Activated CD4-positive, alpha-beta memory T cell treated with anti-CD3 and anti-CD28 coated beads for 36 hours (primary cell): ENCODE measurements at places on chromosomes 2 and 18.

- no peak for DNase-seq
Observed at GRCh38 chr2:229712136-229712535, 2.2 kb downstream of the DNER start.

DNA sequence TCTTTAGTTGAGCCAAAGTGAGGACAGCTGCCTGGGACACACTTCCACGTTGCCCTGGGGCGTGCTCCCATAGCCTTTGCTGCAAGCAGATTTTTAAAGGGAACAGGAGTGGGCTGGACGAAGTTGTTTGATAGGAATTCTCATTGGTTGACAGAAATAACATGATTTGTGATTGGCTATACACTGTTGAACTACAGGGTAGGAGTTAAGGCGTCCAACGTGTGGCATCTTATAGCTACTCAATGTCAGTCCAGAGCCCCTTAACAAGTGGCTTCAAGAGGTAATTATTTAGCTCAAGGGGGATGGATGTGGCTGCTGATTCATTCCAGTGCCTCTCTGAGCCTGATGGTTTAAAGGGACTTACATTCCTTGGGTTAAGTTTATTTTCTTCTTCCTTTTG, 65.5 kb downstream of the ACAA2 start:
- no peak for DNase-seq

- no peak for DNase-seq
Observed at GRCh38 chr2:8510519-8510918, 171.3 kb upstream of the ID2 start.

GRCh38 chr2:234468503-234468902, 28.4 kb downstream of the ARL4C start:
- no peak for DNase-seq

- DNase-seq = peak; percentile 46
Observed at GRCh38 chr2:26786207-26787028, 562 bp downstream of the CENPA start.

DNA sequence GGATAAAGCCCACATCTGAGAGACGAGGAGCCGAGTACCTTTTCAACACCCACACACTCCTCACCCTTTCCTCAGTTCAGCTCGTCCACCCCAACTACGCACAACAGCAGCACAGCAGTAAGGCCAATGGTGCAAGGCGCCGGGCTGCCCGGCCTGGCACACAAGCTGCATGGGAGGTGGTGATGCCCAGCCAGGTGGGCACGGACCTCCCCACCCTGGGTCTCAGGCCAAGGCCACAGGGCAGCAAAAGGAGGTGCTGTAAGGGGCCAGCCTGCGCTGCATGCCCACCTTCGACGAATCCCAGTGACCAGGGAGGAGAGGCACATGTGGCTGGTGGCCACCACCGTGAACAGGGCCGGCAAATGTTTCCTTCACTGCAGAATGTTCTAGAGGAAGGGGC, 36.5 kb upstream of the MLPH start:
- no peak for DNase-seq

GRCh38 chr2:113209646-113210171, 35.9 kb downstream of the PSD4 start:
- no peak for DNase-seq

- DNase-seq = no peak
Observed at GRCh38 chr2:136225950-136226835, 108.2 kb upstream of the CXCR4 start.

GRCh38 chr2:236773206-236773605, 203.6 kb downstream of the ACKR3 start:
- DNase-seq = no peak

DNA sequence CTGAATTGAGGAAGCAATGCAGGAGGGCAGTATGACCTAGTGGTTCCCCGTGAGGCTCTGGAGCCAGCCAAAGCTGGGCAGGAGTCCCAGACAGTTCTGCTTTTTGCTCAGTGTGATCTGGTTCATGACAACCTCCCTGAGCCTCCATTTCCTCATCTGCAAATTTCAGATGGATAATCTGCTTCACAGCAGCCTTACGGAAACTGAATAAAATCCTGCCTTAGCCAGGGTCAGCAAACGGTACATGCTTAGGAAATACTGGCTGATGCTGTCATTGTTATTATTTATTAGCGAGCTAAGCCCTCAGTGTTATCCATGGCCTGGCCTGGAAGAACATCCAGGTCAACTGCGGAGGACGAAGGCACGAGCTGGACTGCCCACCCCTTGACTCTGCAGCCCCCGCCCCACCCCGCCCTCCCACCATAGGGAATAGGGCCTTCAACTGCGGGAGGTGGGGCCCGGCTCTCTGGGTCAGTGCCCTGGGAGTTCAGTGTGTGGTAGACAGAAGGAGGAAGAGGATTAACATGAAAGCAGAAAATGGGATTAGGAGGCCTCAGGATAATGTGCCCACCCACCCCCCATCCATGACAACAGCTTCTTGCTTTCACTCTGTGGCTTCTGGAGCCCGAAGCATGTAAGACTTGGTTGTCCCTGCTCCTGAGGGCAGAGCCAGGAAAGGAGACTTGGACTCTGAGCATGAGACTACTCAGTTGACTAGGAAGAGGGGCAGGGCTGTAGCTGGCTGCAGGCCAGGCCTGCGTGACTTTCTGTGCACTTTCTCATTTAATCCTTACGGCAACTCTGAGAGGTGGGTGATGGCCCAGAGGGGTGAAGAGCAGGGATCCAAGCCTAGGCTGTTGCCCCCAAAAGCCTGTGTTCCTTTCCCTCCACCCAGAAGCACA, 13.1 kb downstream of the PKDCC start:
- DNase-seq = no peak

DNA sequence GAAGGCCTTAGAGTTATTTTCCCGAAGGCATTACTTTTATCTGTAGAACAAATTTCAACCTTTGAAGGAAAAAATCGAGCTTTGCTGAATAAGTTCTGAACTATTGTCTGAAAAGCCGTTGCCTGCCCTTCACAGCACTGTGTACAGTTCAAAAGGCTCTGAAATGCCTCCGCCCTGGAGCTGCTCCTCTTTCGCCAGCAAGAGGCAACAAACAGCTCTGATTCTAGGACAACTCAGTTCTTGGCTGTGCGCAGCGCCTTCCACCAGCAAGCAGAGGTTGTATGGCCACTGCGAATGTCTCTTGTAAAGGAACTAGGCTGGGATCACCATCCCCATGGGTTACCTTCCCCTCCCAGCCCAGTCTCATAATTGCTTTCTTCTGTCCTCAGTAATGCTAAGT, 308.5 kb downstream of the GBX2 start:
- no peak for DNase-seq

DNA sequence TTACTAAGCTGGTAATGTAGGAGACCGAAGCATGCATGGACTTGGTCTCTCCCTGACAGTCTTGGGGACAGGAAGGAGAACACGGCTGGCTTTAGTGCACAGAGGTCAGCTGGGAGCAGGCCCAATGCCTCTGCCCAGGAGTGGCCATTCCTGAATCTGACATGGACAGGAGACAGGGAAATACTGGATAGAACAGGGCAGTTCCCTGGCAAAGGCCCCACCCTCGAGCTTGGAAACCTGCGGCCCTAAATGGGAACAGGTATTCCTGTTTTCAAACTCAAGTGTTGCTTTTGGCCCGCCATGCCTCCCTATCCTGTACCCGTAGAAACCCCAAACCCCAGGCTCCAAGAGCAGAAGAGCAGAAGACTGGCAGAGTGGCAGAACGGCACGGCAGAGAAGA, 107.4 kb downstream of the ZNF516 start:
- no peak for DNase-seq

- no peak for DNase-seq
Observed at GRCh38 chr2:49044350-49045079, 109.8 kb downstream of the FSHR start.

GRCh38 chr2:85438201-85439024, 19.9 kb downstream of the SH2D6 start:
- DNase-seq = no peak

DNA sequence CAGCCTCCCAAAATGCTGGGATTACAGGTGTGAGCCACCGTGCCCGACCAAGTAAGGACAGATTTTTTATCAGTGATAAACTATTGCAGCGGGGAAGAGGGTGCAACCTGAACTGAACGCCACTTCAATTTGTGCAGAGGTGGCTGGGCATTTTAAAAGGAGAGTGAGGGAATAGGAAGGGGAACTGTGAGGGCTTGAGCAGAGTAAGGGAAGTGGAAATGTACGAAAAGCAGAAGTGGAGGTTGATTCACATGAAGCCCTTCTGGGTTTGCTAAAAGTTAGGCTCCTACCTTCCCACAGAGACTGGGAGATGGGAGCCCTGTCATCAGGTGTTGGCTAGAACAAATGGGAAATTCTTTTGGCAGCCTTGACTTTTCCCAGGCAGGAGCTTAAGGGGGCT, 6.1 kb downstream of the STK11IP start:
- DNase-seq = no peak

GRCh38 chr2:152097290-152097800, 1.5 kb downstream of the CACNB4 start:
- no peak for DNase-seq
